ENCODE measurements at places on chromosomes 13 and 19.

DNA sequence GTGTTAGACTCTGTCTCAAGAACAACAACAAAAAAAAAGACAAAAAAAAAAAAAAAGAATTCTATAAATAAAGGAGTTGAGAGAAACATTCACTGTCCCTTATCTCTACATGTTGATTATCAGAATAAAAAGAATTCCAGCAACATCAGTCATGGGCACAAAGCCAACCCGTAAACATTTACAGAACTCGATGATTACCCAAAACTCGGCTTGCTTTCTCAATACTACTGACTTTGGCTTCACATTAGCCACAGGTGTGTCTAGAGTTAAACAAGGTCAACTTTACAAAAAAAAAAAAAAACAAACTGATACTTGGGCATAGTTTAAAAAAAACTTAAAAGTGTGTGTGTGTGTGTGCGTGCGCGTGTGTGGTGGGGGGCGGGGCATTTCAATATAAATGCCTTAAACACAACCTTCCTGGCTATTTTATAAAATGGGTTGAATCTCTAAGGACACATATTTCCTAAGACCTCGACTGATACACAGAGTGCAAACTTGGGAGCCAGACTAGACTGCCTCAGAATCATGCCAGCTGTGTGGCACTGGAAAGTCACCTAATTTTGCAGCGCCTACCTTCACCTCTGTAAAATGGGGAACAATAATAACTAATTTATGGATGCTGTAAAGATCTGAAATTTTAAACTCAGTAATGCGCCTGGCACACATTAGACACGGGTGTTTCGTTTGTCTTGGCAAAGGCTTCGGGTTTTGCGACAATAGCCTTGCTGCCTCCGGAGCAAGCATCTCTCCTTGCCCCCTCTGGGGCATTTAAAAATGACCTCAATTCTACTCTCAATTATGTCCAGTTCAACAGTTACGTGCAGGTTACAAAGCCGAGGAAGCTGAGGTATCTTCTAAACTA, 922 bp downstream of the EBPL start:
- DNase-seq = peak; percentile 56

- DNase-seq = peak; percentile 76
Measured at GRCh38 chr13:45207319-45207718, 6.5 kb upstream of the KCTD4 start.

GRCh38 chr19:8081569-8082550, 29.3 kb downstream of the CCL25 start:
- DNase-seq = no peak

DNA sequence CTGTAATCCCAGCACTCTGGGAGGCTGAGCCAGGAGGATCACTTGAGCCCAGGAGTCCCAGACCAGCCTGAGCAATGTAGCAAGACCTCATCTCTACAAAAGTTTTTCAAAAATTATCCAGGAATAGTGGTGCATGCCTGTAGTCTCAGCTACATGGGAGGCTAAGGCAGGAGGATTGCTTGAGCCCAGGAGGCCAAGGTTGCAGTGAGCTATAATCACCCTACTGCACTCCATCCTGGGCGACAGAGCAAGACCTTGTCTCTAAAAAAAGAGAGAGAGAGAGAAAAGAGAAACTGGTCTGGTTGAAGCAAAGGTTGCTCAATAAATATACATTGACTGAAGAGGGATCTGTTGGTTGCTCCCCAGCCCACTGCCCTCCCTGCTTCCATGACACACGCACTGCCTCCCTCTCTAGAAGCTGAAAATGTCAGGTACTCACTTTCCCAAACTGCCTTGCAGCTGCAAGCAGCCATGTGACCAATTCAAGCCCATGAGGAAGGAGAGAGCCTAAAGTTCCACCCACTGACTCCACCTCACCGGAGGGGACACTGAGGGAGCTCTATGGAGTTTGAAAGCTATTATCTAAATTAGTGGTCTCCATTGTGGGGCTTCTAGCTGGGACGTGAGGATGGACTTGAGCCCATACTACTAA, 14.0 kb downstream of the CEACAM16 start:
- DNase-seq = peak; percentile 50

DNA sequence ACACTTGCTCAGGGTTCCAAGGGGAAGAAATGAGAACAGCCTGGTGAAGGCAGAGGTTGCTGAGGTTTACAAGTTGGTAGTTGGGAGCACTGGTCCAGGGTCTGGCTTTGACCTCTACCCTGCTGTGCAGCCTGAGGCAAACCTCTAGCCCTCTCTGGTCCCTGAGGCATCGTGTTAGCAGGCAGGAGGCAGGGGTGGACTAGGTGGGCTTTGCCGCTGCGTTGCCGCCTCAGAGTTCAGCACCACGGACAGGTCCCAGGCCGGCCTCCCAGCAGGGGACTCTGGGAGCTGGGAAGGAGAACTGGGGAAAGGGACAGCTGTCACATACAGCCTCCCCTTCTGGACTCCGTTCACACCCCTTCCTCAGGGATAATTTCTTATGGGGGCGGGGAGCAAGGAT, 3.1 kb downstream of the NCAN start:
- DNase-seq = peak; percentile 40

DNA sequence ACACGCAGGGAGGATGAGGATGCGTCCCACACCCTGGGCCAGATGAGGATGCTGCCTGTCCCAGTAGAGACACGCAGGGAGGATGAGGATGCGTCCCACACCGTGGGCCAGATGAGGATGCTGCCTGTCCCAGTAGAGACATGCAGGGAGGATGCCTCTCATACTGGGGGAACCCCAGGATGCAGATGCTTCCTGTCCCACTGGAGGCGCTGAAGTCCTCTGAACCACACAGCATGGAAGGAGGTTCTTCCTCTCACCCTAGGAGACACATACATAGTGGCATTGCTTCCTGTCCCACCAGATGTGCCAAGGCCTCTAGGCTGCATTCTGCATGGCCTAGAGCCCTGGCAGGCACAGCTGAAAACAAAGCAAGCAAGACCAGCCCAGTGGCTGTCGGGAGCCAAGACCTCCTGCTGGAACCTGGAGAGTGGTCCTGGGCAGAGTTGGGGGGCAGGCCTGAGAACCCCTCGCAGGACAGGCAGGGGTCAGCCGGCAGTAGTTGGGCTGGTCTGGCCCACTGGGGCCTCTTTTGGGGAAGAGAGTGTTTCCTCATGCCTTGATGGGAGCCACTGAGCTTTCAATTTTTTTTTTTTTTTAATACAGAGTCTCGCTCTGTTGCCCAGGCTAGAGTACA, 4.3 kb downstream of the HPN start:
- peak; percentile 36 for DNase-seq

GRCh38 chr19:11984986-11985385, 20.1 kb downstream of the ZNF763 start:
- peak; percentile 43 for DNase-seq

DNA sequence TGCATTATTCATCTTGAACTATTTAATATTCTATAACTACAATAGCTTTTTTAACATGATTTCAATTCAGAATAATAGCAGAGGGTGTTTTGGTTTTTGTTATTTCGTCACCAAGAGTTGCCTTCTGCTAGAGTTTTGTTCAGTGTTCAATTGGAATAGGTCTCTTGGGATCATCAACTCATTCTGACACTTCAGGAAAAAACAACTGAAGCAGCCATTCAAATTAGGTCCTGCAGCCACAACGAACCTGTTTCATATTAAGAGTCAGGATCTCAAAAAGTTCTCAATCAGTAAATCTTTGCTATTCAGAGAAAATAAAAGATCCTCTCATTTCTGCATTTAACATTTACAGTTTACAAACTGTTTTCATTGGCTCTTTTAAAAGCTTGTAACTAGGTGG, 2.4 kb upstream of the CHAMP1 start:
- DNase-seq = no peak

DNA sequence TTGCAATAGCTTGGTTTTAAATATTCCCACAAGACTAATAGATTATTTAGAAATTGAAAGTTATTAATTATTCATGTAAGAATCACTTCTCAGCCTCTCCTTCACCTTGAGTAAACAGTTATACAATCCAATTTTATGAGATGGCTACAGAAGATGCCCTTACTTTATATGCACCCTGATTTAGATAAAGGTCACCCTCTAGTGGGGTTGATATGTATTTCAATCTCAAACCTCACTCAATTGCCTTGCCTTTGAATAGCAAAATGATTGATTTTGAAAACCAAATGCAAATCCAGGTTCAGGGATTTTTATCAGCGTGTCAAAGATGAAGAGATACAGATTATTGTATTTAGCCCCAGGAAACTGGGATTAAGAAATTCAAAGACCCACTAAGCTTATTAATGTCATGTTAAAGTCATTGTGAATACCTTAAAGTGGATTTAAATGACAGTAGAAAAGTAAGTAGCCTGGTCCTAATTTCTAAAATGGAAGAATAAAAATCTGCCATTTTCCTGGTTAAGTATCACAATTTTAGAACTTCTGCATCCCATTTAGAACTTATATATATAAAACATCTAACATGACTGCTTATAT, 305.1 kb downstream of the ITGBL1 start:
- DNase-seq = peak; percentile 85
